ENCODE measurements at places on chromosomes 16 and 17.

GRCh38 chr17:31509095-31509804 is 117.8 kb downstream of the RAB11FIP4 start:
- DNase-seq, result peak; percentile 32

GRCh38 chr16:54031107-54031760 is 255.4 kb downstream of the IRX3 start:
- DNase-seq, result peak; percentile 4

GRCh38 chr17:78539781-78540180 is 37.4 kb downstream of the DNAH17 start:
- no peak for DNase-seq

- no peak for DNase-seq
Observed at GRCh38 chr17:63150994-63151464, 185.0 kb downstream of the TANC2 start.

DNA sequence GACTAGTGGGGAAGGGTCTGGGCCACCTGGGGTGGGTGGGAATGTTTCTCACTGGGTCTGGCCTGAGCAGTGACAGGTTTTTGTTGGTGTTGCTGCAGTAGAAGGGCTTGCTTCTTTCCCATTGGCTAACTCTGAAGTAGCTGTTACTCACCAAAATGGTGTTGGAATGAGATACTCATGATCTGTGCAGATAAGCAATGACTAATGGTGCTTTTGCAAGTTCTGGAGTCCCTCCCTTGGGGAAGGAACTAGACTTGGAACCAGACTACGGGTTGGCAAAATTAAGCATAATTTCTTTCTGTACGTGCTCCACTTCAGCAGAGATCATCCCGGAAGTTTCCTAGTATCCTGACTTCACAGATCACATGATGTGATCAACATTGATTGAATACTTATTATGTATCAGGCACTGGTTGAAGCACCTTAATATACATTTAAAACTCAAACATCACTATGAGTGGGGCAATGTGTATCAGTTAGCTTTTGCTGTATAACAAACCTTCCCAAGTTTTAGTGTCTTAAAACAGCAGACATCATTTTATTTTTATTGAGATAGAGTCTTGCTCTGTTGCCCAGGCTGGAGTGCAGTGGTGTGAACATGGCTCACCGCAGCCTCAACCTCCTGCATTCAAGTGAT is 30.1 kb downstream of the CHP2 start:
- no peak for DNase-seq

GRCh38 chr16:15642557-15643047 is 352 bp downstream of the MARF1 start:
- peak; percentile 82 for DNase-seq

DNA sequence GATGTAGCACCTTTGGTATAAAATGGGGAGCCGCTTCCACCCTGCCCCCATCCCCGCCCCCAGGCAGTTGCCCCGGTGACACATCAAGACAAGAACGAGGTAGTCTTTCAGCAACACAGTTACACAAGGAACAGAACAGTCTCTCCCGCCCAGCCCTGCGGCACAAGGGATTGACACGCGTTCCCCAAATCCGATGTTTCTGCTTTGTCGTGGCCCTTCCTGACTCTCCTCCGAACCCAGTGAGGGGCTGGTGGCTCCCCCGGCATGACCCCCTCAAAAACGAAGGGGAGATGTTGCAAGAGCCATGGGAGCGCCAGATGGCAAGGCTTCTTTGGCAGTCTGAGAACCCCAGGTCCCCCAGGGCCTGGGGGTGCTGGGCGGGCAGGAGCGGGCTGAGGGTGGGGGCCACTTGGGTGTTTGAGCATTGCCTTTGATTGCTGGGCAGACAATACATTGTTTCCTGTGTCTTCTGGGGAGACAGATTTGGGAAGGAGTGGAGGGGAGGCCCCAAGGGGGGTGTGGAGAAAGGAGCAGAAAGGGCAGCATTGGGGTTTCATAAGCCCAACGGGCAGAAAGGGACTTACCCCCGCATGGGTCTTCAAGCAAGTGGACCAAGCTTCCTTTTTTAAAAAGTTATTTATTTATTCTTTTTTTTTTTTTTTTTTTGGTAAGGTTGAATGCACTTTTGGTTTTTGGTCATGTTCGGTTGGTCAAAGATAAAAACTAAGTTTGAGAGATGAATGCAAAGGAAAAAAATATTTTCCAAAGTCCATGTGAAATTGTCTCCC is 16.6 kb downstream of the COL1A1 start:
- DNase-seq, result no peak

- DNase-seq, result no peak
Observed at GRCh38 chr17:78228176-78228575, 3.3 kb upstream of the TMEM235 start.

DNA sequence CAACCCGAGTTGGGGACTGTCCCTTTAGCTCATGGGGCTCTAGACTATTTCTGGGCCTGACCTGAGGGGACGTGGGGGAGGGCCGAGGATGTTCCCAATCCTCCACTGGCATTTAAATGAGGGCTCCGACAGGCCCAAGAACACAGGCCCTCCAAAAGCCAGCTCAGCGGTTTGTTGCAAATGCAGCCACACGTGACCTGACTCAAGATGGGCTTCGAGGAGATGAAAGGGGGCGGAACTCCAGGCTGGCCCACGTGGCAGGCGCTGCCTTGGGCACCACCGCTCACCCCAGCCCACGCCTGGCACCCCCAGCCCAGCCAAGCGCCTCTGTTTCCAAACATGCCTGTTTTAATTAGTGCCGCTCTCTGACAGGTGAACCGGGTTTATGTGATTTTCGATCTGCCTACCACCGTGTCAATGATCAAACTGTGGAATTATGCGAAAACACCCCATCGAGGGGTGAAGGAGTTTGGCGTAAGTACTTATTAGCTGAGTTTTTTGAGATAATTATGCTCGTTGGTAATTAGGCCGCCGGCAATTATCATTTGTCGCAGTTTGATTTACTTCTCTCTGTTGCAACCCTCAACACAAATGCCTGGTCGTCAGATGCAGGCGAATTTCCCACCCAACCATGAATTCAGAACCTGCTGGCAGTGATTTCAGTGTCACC is 226.7 kb downstream of the KATNIP start:
- no peak for DNase-seq

DNA sequence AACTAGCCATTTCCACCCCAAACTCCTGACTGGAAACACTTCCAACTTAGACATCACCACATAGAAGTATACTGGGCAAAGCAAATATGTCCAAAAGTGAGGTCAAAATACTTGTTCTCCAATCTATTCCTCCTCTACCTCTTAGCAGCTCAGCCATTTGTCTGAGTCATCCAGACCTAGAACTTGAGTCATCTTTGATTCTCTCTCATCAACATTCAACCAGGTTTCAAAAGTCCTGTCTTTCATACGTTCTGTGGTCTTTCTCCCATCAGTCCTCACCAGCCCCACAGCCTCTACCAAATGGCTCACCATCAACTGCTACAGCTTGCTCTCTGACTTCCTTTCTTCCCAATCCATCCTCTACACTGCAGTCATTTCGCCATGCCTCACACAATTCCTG is 6.8 kb downstream of the ANKFY1 start:
- no peak for DNase-seq

DNA sequence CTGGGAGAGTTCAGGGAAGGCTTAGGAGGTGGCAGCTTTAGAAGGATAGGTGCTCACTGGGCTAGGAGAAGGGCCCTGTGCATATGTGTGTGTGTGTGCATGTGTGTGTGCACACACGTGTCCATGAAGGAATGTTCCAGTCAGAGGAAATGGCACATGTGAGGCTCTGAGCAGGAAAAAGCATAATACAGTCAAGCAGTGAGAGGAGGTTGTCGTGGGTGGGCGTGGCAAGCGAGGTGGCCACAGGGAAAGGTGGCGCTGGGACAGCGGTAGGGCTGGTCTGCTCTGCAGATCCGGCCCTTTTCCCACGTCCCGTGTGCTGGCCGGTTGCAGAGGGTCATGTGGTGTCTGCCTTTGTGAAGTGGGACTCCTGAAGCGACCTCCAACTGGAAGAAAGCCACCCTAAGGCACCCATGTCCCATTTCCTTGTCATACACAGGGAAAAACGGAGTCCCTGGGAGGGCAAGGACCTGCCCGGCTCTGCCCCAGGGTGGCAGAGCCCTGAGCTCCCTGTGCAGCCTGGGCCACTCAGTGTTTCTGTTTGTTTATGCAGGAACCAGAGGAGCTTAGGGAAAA is 40.1 kb downstream of the NT5M start:
- DNase-seq, result no peak

GRCh38 chr16:25395528-25395927 is 137.9 kb upstream of the ZKSCAN2 start:
- no peak for DNase-seq

DNA sequence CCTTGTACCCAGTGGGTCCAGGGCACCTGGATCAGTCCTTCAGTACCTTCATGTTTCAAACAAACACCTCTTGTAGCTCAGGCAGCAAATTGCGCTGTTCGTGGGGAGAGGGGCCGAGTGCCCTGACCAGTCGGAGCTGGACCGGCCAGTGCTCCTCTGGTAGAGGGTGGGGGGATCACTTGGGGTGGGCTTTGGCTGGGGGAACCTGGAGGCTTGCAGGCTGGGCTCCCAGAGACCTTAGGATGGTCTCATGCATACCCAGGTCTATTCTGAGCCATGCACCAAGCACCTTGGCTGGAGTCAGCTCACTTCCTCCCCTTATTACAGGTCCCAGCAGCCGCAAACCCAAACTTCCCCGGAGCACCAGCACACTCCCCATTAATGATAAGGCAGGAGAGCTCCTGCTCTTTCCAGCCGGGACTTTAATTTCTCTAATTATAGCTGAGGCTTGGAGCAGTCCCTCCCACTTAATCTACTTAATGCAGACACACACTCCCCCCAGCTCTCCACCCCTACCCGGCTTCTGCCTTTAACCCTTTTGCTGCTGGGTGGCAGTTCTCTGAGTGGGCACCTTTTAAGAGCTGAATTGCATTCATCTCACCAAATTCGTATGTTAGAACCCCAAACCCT is 26.3 kb upstream of the MGAT5B start:
- DNase-seq, result no peak

- DNase-seq, result no peak
Observed at GRCh38 chr17:81057777-81058176, 22.8 kb downstream of the BAIAP2 start.

GRCh38 chr17:40828454-40829044 is 6.1 kb upstream of the KRT10 start:
- DNase-seq, result no peak

GRCh38 chr16:12459391-12460063 is 344.2 kb downstream of the CPPED1 start:
- peak; percentile 16 for DNase-seq

DNA sequence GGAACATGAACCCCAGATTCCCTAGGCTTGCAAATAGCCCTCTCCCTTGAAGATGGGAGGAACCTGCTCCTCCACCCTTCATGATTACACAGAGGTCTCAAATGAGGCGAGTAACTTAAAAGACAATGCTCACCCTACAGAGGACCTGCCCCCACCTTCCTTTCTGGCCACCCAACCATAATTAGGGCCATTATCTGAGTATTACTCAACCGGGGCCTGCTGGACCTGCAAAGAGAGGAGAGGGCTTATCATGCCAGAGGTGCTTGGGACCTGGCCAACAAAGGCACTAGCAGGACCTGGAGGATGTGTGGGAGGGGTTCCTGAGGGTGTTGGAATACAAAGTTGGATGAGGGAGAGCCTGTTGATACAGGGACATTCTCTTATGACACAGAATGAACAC is 42.4 kb downstream of the RNF157 start:
- no peak for DNase-seq

DNA sequence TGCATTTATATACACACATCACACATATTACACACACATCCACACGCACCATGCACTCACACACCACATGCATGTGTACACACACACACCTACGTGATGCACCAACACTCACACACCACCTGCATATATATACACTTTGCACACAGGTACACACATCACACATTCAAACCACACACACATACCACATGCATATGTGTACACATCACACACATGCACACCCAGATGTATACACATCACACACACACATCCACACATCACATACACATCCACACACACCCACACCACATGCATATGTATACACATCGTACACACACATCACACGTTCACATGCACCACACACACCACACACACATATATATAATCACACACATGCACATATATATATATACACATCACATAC is 281.8 kb downstream of the IRF8 start:
- no peak for DNase-seq

DNA sequence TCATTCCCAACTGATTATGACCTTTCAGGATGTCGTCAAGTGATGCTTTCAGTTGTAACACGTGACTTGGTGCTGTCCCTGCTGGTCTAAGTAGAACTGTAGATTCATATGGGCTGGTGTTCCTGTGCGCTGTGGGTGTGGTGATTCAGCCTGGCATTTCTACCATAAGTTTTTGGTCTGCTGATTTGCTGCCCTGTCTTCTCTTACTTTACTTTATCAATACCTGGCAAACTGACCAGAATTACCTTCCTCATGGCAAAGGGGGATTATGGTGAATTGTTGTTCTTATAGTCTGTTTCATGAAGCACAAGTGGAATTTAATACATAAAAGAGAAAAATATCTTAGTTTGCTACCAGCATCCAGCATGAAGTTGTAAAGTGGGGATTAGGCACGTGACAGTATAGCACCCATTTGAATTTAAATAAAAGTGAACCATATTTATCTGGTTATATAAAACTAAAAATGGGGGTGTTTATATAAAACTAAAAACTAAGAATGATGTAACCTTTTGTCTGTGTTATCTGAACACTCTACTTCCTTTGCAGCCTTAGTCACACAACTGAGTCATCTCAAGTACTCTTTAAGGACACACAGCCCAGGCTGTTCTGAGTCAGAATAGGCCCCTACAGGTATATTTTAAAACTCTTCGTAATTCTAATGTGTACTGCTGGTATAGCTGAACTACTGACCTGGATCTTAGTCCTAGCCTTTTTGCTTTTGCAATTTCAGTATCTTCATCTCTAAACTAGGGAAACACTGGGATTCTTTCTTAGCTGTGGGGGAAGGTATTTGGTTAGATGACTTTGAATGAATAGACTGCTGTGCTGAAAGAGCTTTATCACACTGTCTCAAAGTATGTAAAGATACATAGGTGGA is 28.3 kb downstream of the TTC19 start:
- DNase-seq, result peak; percentile 74

DNA sequence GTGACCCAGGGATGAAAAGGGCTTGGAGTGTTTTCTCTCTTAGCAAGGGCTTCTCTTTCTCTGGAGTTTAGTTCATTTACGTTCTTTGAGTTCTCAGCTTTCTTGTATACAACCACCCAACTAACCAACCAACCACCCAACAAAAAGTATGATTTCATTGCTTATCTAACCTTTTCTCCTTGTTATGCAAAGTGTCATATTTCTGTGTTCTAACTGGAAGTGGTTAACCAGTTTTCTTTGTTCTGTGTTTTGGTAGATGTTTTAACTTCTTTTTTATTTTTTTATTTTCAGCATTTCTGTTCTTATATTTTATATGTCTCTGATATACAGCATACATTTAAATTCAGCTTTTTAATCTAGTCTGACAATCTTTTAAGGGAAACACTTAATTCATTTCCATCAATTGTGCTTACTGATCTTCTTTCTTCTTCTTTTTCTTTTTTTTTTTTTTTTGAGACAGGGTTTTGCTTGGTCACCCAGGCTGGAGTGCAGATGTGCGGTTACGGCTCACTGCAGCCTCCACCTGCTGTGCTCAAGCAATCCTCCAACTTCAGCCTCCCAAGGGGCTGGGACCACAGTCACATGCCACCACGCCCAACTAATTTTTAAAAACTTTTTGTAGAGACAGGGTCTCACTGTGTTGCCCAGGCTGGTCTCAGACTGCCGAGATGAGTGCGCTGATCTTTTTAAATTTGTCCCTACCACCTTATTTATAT is 29.6 kb downstream of the NLK start:
- DNase-seq, result no peak

Measured in stimulated activated CD4-positive, alpha-beta T cell treated with anti-CD3 and anti-CD28 coated beads, Interleukin-15, amount 100 ng/mL, for 24 hours (primary cell).